ENCODE measurements at places on chromosomes 11 and 22.

DNA sequence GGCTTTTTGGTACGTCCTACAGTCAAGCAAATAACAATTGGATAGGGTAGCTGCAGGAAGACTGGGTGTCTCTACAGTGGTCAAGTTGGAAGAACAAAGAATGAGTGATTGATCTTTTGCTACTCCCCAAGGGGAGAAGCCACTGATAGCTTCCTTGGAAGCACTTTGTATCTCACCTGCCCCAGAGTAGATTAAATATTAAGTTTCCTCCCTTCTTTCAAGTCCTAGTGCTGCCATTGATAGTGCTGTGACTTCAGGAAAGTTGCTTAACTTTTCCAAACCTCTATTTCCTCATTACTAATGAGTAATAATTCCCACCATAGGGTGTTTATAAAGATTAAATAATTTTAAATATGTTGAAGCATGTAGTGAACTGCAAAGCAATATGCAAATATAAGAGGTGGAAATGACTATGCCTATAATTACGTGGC is 35.6 kb upstream of the EHF start:
- DNase-seq, result no peak

- DNase-seq, result no peak
Measured at GRCh38 chr11:26204839-26205238, 127.1 kb upstream of the ANO3 start.

GRCh38 chr11:72828081-72828567 is 13.9 kb downstream of the ATG16L2 start:
- no peak for DNase-seq

DNA sequence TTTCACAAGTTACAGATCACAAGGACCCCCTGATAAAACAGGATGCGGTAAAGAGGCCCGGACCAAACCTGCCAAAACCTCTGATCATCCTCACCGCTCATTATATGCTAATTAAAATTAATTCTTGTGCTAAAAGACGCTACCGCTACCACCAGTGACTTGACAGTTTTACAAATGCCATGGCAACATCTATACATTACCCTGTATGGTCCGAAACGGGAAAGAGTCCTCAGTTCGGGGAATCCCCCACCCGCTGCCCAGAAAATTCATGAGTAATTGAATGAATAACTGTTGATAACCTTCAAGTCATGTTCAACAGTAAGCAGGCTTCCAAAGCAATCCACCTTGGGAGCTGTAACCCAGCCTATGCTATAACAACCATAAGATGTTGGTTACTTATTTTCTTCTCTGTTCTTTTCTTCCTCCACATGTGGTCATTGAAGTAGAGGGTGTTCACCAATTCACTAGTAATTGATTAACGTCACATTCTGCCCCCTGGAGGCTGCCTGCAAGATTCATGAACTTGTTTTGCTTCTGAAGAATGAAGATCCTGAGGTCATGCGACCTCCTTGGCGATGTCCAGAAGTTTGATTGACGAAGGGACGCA is 20.6 kb downstream of the APOBEC3H start:
- DNase-seq, result peak; percentile 47

- no peak for DNase-seq
Measured at GRCh38 chr22:17336061-17336460, 33.2 kb upstream of the CECR2 start.

DNA sequence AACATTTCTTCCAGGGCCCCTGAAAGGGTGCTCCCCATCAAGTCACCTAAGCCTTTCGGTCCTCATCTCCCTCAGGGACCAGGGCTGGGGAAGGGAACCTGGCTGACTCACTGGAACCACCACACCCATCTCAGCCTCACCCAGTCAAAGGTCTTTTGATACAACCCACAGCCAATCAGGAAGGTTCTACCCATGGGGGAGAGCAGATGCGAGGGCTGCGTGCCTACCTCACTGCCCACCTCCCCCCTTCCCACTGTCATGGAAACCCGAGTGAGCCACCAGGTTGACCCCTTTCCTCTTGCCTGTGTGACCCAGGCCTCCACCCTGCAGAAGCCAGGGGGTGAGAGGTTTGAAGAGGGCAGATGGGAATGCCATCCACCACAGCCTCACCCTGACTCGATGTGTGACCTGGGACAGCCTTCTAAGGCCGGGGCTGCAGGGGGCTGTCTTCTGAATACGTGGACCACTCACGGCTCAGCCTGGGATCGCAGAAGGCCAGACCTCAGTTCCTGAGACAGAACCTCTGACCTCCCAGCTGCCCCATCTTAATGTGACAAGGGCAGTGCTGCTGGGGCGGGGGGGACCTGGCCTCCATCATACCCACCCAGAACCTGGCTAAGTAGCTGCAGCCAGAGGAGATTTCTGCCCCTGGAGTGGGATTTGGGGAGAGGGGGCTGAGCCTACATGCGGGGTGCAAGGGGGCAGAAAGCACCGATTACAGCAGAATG is 2.7 kb downstream of the MDK start:
- DNase-seq, result no peak

DNA sequence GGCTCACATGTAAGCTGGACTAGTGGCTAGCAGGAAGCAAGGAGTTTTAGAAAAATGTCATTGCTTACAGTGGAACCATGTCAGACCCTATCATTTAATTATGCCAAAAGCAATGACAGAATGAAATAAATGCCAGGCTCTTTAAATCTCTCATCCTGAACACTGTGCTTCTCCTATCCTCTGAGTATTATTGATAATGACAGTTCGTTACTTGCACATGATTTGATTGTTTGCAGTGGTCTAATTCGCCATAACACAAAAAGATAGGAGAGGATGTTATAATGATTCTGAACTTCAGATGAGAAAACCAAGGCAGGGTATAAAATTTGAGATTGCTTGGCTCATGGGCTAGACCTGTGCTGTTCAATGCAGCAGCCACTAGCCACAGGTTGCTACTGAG is 68.2 kb downstream of the FLI1 start:
- DNase-seq, result no peak

DNA sequence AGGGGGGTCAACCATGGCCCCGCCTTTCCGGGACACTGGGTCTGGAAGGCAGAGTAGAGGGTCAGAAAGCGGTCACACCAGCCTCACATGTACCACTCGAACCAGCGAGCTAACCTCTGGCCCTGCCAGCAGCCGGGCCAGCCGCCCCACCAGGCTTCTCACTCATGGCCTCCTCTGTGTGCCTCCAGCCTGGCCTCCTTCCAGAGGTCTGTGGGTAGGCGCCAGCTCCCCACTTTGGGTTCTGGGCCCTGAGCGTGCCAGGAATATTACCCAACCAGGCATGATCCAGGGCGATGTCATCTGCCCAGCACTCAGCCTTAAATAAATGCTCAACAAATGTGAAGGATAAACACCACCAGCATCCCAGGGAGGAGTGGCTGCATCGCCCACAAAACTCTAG is 5.8 kb downstream of the SCUBE1 start:
- no peak for DNase-seq

GRCh38 chr11:69106031-69106811 is 49.5 kb upstream of the SMIM38 start:
- DNase-seq, result no peak

- no peak for DNase-seq
Measured at GRCh38 chr11:23569134-23569533, 708.9 kb upstream of the CCDC179 start.

DNA sequence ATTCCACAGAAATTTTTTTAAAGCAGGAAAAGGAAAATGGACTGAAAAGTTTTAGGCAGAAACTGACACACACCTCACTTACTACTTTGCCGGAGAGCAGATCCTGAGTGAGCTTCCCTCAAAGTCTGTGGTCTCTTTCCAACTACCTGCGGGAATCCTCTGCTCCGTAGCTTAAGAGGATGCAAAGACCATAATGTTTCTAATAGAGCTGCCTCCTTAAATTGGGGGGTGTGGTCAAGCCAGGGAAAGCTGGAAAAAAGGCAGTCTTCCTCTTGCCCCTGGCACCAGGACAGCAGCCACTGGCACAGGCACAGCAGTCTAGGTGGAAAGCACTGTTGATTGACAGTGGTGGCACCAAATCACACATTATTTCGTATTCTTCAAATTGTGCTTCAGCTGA is at the start of gene ETS1:
Gene ETS1 (minus strand): TSS at position 144 of the 400 bp plus-strand sequence. CDS start 14,428 bp downstream, outside the sequence.
- no peak for DNase-seq

DNA sequence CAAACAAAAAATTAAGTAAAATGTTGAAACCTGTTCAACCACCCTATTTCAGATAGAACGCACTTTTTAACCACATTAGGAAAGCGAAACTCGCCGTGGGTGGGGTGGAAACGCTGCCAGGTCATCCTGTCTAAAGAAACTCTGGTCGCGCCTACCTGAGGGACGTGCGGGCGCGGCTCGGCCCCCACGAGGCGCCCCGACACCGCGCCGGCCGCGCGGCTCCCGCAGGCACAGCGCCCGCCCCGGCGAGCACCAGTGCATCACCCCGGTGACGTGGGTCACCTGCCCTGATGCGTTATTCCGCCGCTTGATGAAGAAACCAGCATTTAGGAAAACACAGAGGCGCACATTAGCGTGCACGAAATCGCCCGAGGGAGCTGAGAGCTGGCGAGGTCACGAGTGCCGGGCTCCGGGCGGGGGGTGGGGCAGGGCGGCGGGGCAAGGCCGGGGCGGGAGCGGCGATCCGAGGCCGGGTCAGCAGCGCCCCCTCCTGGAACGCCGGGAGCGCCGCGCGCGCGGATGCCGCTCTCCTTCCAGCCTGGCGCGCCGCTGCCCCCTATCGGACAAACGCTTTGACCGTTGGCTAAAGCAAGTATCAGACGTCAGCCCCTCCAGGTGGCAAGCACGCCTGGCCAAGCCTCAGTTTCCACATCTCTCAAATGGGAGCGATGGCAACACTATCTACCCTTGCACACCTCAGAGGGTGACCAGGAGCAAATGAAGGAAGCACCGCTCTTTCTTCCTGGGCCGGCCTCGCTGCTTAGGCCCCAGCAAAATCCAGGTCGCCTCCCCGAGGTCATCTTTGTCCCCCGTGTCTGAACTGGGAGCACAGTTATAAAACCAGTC is 15.7 kb upstream of the SNX32 start:
- DNase-seq, result peak; percentile 90

GRCh38 chr11:15730995-15731385 is 616.3 kb downstream of the INSC start:
- no peak for DNase-seq

DNA sequence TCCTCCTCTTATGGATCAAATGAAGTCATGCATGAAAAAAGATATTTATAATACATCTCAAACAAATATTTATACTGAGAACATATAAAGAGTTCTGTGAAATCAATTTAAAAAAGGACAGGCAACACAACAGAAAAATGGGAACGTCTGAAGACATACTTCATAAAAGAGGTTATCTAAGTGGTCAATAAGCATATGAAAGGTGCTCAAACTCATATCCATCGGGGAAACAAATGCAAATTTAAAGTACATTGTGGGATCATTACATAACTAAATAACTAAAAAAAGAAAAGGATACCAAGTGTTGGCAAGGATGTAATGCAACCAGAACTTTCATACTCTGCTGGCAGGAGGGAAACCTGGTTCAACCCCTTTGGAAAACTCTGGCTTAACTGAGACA is 22.3 kb downstream of the TPST2 start:
- no peak for DNase-seq

GRCh38 chr22:49724893-49725489 is 102.7 kb downstream of the BRD1 start:
- DNase-seq, result no peak

DNA sequence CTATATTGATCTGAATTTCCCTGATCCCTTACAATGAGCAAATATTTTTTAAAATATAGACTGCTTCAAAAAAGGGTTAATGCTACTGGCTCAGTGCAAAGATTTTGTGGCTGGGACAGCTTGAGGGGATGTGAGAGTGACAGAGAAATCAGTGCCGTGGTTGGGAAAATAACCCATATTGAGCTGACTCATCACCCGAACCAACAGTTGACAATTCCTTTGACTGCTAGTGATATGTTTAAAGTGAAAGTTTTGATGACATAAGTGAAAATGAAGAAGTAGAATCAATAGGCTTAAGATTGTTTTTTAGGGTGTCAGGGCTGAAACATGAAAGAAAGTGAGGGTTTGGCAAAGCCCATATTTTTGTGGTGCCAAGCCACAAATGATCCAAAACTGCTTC is 257.1 kb upstream of the TENM4 start:
- no peak for DNase-seq

DNA sequence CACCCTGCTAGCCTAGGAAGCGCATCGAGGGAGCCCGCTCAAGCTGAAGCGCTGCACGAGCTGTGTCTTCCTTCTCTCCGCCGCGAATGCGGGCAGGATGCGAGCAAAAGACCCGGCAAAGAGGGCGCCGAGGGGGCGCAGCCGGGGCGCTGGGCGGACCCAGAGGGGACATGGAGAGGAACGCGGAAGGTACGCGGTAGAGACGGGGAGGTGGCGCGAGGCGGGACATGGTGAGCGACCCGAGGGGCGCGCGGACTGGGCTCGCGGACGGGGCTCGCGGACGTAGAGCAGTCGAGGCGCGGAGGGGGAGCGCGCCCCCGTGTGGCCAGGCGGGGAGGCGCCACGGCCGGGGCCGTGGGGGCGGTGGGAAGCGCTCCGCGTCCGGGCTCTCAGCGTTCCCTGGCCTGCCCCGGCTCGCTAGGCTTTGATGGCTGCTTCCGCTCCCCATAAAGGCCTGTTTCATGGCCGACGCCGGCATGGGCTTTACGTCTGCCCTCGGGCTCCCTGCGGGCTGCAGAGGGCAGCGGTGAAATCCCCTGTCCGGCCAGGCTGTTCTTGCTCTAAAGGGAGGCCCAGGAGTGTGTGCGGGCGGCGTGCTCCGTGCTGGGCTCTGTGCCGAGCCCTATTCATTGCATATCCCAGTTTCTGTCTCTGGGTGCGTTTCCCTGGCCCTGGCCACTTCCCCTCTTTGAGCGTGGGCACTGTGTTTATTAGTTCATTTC is 31.2 kb upstream of the TRIM29 start:
- DNase-seq, result no peak

- DNase-seq, result no peak
Measured at GRCh38 chr11:94786264-94787126, 18.3 kb downstream of the AMOTL1 start.

DNA sequence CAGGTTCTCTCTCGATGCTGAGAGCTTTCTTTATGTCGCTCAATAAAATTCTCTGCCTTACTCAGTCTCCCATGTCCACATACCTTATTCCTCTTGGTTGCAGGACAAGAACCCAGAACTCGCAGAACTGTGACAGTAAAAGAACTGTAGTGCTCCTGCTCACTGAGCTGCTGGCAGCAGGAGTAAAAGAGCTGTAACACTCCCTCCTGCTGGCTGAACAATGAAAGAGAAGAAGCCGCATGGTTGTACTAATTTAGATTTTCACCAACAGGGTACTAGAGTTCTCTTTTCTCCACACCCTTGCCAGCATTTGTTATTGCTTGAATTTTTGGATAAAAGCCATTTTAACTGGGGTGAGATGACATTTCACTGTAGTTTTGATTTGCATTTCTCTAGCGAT is 433.2 kb downstream of the GUCY1A2 start:
- DNase-seq, result no peak

- no peak for DNase-seq
Measured at GRCh38 chr22:42025421-42025820, 26.8 kb downstream of the WBP2NL start.

DNA sequence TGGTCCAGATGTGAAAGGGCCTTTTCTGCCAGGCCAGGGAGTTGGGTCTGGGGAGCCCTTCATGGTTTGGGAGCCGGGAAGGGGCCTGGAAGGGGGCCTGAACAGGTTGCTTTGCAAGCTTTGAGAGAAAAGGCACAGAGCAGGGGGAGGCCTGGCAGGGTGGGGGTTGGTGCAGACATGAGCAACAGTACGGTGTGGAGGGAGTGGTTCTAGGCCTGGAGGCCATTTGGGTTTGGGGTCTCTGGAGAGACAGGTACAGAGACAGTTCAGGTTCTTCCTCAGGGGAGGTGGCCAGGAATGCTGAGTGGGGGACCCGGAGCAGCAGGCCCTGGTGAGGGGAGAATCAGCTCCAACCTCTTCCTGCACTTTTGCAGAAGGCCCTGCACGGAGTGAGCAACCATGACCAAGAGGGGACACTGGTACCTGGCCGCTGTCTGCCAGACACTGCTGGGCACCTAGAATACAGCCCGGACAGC is 1.4 kb downstream of the KDELR3 start:
- no peak for DNase-seq

- DNase-seq, result peak; percentile 45
Measured at GRCh38 chr22:38513063-38513462, 7.0 kb upstream of the DDX17 start.
